ENCODE measurements at places on chromosomes 13 and 19.

DNA sequence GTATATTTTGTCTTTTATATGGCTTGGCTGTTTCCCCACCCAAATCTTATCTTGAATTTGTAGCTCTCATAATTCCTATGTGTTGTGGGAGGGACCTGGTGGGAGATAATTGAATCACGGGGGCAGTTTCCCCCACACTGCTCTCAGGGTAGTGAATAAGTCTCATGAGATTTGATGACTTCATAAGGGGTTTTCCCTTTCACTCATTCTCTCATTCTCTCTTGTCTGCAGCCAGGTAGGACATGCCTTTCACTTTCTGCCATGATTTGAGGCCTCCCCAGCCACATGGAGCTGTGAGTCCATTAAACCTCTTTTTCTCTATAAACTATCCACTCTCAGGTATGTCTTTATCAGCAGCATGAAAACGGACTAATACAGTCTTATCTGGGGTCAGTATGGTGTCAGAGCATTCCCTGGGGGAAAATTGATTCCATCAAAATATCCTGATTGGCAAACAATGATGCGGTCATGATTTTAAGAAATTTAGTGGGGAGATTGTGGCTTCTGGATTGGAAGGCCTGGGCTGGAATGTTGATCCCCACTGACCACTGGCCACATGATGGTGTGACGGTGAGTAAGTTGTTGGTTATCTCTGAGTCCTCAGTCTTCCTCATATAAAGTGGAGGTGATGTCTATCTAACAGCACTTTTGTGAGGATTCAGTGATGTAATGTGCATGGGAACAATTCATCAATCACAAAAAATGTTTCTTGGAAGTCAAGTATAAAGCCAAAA lies 27.5 kb upstream of the ANKRD10 start:
- no peak for DNase-seq

- DNase-seq: no peak
These were observed 20.4 kb downstream of the COG6 start for GRCh38 chr13:39675904-39676303.

DNA sequence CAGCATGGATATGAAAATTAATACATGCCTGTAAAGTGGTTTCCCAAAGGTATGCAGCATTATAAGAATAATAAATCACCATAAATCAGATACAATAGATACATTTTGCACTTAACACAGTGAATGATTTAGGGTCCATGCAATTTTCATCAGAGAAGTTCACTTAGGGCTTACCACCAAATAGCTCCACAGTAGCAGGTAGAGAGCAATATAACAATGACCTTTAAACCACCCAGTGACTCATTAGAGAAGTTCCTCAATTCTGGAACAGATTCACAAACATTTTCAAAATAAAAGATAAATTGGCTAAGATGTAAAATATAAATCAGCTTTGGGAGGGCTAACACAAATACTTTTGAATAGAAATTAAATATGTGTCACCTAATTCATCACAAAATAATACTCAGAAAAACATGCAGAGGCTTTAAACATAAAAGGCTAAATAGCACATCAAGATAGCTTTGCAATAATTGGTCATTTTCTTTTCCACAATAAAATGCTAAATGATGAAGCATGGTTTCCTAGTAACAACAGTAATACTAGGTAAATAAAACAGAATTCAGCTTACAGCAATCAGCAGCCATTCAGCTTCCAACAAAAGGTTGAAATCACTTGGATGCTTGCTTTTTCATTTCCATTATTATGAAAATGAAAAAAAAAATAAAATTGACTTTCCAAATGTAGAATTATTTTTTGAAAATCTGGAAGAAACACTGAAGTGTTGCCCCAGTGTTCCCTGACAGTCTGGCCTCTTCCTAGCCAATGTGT lies 84.3 kb upstream of the NBEA start:
- no peak for DNase-seq

- DNase-seq: no peak
These were observed 27.7 kb upstream of the KCTD12 start for GRCh38 chr13:76913898-76914297.

GRCh38 chr19:34237939-34238338 lies 16.4 kb upstream of the GARRE1 start:
- DNase-seq: no peak

DNA sequence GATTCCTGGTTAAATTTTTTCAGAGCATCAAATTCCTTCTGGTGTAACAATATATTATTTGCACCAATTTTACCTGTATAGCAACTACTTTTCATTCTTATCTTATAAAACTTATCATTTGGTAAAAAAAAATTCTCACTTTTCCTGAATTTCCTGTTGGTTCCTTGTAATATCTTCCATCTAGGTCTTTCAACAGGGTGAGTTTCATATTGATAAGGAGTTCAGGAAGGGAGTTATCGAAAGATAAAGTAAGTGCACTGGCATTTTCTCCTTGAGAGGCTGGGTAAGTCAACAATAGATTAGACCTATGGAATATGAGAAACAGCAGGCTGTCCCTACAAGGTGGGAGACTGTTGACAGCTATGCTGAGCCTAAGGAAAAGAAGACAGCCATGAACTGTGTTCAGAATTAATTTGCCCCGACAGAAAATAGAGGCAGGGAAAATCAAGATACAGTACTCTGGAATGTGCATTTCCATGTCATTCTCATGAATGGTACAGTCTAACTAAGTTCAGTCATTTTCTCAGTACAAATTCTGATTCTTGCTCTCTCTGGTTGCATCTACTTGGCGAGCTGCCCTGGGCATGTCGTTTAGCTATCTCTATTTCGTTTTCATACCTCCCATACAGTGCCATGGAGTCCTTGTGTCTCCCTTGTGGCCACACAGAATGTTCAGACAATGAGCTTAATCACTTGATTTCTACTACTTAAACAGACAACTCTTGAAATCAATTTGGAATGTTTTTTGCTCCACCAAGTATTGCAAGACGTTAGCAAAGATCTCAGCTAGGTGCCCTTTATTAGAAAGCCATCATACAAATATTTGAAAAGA lies 9.9 kb downstream of the IGFL1 start:
- no peak for DNase-seq

- no peak for DNase-seq
These were observed 22.4 kb upstream of the EBI3 start for GRCh38 chr19:4206818-4207484.

GRCh38 chr19:6852001-6852400 lies 35.4 kb upstream of the ADGRE1 start:
- no peak for DNase-seq
